Heart right ventricle (tissue), 16 donors: ENCODE measurements at places on chromosomes 16 and 17. TPM values are rescaled to one million over a fixed set of nuclear protein-coding genes. Genes with fewer than 3 reads are reported as not detected.

KRTAP9-8 gene
- not detected for polyA plus RNA-seq

CHST5 gene
- 0.20 TPM for polyA plus RNA-seq

- H3K4me1 ChIP-seq, result peaks cover 16% of the 10 kb centered on the region
- H3K4me3 ChIP-seq, result no peak overlapping the region
- no peaks in the 10 kb centered on the region for H3K27me3 ChIP-seq
- no peaks in the 10 kb centered on the region for H3K36me3 ChIP-seq
Observed at GRCh38 chr16:49621241-49622083, 234.4 kb downstream of the ZNF423 start.

- H3K36me3 ChIP-seq, result no peaks in the 10 kb centered on the region
- no peak overlapping the region for H3K4me3 ChIP-seq
- H3K4me1 ChIP-seq, result no peaks in the 10 kb centered on the region
- no peaks in the 10 kb centered on the region for H3K27me3 ChIP-seq
Observed at GRCh38 chr17:67085406-67085805, 41.1 kb downstream of the CACNG1 start.

GRCh38 chr17:15413101-15413771 is 54.2 kb downstream of the CDRT4 start:
- no peak overlapping the region for H3K27ac ChIP-seq
- peaks cover 20% of the 10 kb centered on the region for H3K4me1 ChIP-seq
- H3K36me3 ChIP-seq, result no peaks in the 10 kb centered on the region
